ENCODE measurements at places on chromosomes 11 and 22.
A peak's percentile ranks its signal among the peaks of the same experiment; 100 is the strongest.

DNA sequence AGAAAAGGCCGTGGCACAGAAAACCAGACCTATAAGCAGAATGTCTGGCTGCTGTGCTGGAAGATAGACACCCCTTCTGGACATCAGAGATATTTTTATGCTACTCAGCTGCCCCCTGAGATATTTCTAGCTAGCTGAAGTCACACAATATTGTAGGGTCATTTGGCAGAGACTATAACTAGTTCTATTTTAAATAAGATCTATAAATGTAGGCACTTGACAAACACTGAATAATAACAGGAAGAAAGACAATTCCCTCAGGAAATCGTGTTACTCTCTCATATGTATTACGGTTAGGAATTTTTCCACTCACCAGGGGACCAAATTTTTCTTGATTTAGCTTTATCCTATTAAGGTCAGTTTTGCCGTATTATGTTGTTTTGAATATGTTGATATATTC, 845.4 kb downstream of the OPCML start:
- DNase-seq = no peak

GRCh38 chr11:118401880-118402590, 629 bp downstream of the ATP5MG start:
- DNase-seq = no peak

GRCh38 chr11:108370990-108371389, 96.3 kb downstream of the C11orf65 start:
- DNase-seq = no peak

DNA sequence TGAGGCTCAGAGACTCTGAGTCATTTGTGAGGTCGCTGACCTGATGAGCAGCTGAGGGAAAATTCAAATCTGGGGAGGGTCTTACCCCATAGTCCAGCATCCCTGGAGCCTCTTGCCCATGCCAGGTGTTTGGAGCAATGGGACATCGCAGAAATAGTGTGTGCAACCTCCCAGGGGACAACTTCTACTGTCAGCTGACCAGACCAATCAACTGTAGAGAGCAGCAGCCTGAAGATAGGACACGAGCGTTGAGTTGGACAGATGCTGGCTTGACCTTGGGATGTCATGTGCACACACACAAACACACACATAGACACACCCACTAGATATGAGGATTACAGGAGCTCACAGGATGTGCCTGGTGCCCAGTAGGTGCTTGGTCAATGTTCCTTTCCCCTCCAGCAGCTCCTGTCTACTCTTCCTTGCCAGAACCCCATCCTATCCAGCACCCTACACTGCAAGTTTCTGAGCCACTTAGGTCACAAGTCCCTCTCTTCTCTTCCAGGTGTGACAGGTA, 59.1 kb upstream of the MPEG1 start:
- peak; percentile 53 for DNase-seq

DNA sequence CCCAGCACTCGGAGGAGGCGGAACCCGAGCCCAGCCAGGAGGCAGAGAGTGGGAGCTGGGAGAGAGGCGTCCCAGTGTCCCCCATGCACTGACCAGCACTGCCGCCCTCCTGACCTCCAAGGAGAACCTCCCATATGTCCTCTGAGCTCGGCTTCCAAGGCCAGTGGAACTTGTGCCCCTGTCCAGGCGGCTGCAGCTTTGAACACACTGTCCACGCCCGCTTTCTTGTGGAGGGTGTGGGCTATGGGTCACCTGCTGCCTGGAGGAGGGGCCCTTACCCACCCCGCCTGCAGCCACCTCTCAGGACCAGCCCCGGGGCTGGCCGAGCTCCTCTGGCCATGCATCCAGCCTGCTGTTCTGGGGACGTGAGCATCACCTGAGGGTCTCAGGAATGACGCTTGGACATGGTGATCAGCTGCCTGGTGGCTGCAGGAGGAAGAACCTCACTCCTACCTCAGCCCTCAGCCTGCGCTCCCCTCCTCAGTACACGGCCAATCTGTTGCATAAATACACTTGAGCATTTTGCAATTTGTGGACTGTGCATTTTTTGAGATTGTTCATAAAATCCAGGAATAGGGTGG, 22.2 kb upstream of the MUC5B start:
- no peak for DNase-seq

GRCh38 chr11:56876621-56877275, 112.0 kb upstream of the OR5AK2 start:
- no peak for DNase-seq

GRCh38 chr11:59176330-59176729, 4.4 kb downstream of the DTX4 start:
- DNase-seq = no peak

- DNase-seq = no peak
Observed at GRCh38 chr11:71176812-71177211, 75.6 kb downstream of the SHANK2 start.

GRCh38 chr11:84588131-84588829, 1038.9 kb downstream of the DLG2 start:
- DNase-seq = no peak

DNA sequence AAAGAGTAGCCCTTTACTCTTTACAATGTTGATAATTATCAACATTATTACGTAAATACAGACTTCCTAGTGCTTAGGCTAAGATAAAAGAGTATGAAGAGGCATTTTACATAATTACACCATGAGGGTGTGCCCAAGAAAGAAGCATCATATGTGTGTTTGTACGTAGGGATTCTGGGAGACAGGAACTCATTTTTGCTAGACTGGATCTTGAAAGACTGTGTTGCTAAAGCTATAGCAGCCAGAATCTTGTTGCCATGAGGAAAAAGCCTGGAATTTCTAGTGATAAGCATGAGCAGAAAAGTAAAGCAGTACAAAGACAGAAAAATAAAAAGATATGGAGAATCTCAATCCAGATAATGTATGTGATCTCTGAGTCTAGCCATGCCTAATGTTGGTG, 72.1 kb downstream of the JRKL start:
- no peak for DNase-seq

- DNase-seq = no peak
Observed at GRCh38 chr11:75159151-75159953, 8.4 kb downstream of the SLCO2B1 start.

GRCh38 chr22:42461511-42461910, 29.3 kb upstream of the NFAM1 start:
- DNase-seq = no peak

- peak; percentile 4 for DNase-seq
Observed at GRCh38 chr22:26922806-26923205, 265.4 kb downstream of the MIAT start.

DNA sequence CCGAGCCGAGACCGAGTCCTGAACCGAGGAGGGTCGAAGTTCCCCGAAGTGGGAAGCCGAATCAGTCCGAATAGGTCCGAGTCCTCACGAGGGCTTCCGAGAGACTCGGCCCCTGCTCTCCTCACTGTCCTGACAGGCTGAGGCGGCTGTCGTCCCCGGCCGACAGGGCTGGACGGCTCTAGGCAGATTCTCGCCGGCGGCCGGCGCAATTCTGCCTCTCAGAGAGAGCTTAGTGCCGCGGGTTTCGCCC, 191 bp upstream of the DEAF1 start:
- DNase-seq = no peak

GRCh38 chr22:36809351-36809750, 7.5 kb downstream of the PVALB start:
- no peak for DNase-seq
